Transverse colon (tissue), 4 donors: ENCODE measurements at places on chromosomes 2 and 18. TPM values are rescaled to one million over a fixed set of nuclear protein-coding genes. Genes with fewer than 3 reads are reported as not detected.

EPHA4 gene
- 11.9 TPM for total RNA-seq

PARD6G gene
- total RNA-seq: 0.40 TPM

DNA sequence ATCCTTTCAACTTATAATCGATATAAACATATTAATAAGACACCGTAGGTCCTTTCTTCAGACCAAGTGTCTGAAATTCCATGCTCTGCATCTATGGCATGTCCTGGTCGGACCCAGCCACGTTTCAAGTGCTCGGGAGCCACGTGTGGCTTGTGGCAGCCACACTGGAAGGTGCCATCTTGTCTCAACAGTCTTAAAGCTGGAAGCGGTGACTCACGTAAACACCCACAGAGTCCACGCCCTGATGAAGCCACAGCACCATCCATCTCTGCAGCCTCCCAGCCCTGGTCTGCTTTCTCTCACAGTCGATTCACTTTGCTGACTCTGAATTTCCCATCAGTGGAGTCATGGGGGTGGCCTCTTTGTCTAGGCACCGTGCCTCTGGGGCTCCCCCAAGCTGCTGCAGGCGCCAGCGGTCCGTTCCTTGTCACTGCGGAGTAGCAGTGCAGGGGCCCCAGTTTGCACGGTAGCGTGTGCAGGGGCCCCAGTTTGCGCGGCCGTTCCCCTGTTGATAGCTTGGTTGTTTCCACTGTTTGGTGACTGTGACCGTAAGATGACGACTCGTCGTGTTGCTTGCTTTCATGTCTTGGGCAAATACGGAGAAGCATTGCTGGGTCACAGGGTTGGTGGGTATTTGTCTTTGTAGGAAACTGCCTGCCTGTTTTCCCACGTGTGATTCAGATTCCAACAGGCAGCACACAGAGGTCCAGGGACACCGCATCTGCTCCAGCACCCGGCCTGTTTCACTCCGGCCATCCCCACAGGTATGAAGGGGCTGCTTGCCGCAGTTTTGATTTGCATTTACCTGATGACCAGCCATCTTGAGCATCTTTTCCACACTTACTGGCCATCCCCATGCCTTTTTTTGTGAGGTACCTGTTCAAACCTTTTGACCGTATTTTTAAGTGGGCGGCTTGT is 240.3 kb downstream of the HDAC4 start:
- peak; percentile 1 for DNase-seq

DNA sequence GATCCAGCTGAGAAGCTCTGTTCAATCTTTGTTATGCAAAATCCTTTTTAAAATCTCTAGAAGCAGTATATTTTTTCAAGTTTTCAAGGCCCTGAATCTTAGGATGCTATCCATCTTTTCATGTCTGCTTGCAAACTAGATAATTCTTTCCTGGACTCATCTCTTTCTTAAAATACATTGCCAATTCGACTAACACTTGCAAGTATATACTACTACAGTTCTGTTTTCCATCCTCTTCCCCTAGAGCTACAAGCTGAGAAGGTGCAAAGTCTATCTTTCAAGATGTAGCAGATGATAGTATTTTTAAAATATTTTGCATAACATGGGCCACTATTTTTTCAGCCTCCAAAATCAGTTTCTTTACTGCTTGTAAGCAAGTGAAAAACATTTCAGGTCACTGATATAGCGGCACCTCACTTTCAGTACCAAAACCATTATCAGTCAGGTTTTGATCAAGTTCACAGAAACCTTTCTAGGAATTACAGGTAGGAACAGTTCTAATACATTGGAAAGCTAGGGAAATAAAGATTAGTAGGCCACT is 196.4 kb upstream of the CDH20 start:
- DNase-seq: no peak

DNA sequence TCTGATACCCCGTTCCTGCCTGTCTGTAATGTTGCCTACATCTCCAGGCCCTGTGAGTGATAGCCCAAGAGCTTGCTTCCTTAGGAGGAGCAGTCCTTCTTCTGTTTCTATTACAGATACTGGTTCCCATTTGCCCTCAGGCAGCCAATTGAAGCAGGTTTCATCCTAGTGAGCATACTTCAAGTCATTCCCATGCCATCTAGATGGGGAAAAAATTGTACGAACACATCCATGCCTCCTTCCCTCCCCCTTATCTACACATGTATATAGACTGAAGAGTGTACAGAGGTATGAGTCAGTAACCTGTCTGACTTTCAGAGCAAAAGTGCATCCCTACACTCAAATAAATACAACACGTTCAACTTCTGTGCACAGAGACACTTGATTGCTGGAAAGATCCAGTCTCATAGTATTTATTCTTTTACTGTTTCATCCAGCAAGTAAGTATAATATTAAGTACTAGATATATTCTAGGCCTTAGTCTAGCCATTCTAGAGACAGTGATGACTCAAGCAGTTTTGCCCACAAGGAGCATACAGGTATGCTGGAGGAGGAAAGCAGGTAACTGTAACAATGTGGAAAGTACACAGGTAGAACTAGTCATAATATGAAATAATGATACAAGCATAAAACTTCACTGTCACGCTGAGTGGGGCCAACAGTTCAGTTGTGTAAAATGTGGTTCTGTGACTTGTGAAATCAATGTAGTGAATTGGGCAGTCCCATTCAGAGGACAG is 153.4 kb downstream of the MGAT5 start:
- no peak for DNase-seq

- no peak for DNase-seq
Observed at GRCh38 chr18:23462876-23463275, 9.8 kb downstream of the RIOK3 start.

DNA sequence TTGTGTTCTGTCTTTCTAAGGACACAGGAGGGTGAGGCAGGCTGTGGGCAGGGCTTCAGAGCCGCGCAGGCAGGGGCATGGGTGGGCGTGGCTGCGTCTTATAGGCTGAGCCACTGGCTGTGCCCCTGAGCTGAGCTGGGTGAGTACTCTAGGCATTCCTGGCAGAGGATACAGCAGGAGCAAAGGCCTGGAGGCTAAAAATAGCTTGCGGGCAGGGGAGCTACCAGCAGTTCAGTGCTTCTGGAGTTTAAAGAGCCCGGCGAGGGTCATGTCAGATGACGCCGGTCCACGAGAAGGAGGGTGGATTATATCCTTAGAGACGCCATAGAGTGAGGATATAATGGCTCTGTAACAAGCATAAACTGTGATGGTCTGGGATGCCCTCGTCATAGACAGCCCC is 31.5 kb upstream of the PDIA6 start:
- peak; percentile 89 for DNase-seq

DNA sequence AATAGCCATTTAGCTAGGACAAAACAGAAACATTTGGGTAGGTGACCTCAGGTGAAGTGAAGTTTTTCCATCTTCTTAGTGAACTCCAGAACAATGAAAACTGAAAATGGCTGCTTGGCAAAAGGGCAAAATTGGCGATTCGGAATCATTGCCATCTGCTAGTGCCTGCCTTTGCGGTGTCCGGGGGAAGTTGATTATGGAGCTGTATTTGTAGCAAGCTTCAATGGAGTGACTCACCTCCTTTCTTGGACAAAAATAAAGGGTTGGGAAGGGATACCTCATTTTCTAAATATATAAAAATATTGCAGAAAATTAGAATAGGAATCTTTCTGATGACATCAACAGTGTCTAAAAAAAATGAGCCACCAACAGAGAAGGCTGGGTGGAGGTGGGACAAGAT is 460.5 kb downstream of the TGIF1 start:
- DNase-seq: no peak

DNA sequence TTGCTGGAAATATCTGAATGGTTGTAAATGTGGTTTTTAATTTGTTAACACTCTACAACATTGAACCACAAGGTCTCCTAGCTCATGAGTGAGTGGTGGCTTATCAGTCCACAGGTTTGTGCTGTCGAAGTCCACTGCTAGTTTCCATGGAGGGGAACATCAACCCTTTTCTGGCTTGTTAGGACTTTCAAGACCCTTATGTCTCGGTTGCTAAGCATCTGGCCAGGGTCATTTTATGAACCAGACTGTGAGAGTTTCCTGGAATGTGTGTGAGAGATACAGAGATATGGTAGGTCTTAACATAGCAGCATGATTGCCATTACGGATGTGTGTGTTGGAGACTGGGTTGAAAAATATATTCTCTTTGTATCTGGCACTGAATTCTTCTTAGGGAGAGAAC is 36.9 kb downstream of the KCNE4 start:
- no peak for DNase-seq

DNA sequence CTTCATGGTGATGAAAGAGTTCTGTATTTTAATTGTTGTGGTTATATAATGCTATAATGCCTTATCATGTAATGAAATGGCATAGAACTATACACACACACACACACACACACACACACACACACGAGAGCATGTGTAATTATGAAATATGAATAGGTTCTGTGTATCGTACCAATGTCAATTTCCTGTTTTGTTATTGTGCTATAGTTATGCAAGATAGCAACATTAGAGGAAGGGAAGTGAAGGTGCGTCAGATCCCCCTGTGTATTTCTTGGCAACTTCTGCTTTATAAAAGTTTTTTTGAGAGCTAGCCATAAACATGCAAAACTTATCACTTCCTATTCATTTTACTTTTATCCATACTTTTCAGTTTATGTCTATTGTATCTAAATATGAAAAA is 60.7 kb upstream of the ARHGAP15 start:
- no peak for DNase-seq

GRCh38 chr2:235034265-235035118 is 82.7 kb downstream of the SH3BP4 start:
- DNase-seq: no peak

- no peak for DNase-seq
Observed at GRCh38 chr2:121519732-121520640, 10.7 kb upstream of the RNU4ATAC start.

DNA sequence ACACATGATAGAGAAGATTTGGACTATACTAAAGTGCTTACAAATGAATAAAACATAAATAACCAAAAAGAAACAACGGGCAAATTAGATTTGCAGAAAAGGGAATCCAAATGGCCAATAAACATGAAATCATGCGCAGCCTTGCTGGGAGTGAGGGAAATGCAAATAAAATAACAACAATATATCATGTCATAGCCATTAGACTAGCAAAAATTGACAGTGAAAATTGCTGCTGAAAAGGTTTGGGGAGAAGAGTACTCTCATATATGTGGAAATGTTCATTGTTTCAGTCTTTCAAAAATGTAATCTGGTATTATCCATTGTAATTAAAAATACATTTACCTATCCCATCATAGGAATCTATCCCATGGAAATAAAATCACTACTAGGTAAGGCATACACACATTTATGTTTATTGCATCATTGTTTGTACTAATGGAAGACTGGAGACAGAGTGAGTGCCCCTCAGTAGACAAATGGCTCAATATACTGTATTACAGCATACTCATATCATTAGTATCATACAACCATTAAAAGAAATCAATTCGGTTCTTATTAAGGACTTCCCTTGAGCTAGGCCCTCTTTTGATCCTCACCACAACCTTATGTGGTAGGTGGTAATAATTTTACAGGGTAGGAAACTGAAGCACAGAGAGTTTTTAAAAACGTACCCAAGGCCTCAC is 94.1 kb upstream of the MSTN start:
- DNase-seq: no peak
